Progenitor cell of endocrine pancreas (in vitro differentiated cells): ENCODE measurements at places on chromosomes 1 and 21. TPM values are rescaled to one million over a fixed set of nuclear protein-coding genes. Genes with fewer than 3 reads are reported as not detected.

The TMEM79 gene
- total RNA-seq: 5.1 and 5.9 TPM in 2 replicates

The LMOD1 gene
- 0.41 and 0.62 TPM in 2 replicates for total RNA-seq

The BMP8B gene
- 0.75 and 0.91 TPM in 2 replicates for total RNA-seq

The CSF3R gene
- 4.2 and 5.5 TPM in 2 replicates for total RNA-seq

The AMY1C gene
- total RNA-seq: not detected in 2 replicates

The FBLIM1 gene
- 101 and 105 TPM in 2 replicates for total RNA-seq

The COA6 gene
- 31.4 and 32.6 TPM in 2 replicates for total RNA-seq

The CFAP45 gene
- total RNA-seq: 0.74 and 1.0 TPM in 2 replicates

The BROX gene
- 27.5 and 28.0 TPM in 2 replicates for total RNA-seq

The NOS1AP gene
- total RNA-seq: 5.6 and 6.0 TPM in 2 replicates

The HCRTR1 gene
- total RNA-seq: not detected in 2 replicates

The CD84 gene
- not detected in 2 replicates for total RNA-seq

The CFAP126 gene
- total RNA-seq: 0.65 and 1.4 TPM in 2 replicates

The EFNA1 gene
- total RNA-seq: 22.1 and 22.2 TPM in 2 replicates

The NAV1 gene
- total RNA-seq: 53.4 and 55.2 TPM in 2 replicates

The RABIF gene
- total RNA-seq: 9.7 and 10.7 TPM in 2 replicates

The MTF2 gene
- total RNA-seq: 89.4 and 94.2 TPM in 2 replicates

The FMO1 gene
- total RNA-seq: 0.67 TPM in 1 of 2 replicates, not detected in the other

The SNX7 gene
- 29.7 and 32.2 TPM in 2 replicates for total RNA-seq
